Keratinocyte (primary cell): ENCODE measurements at places on chromosomes 2 and 18.

GRCh38 chr18:58697146-58697545 is 25.9 kb downstream of the MALT1 start:
- DNase-seq: no peak

GRCh38 chr2:73083886-73084800 is 12.6 kb upstream of the SFXN5 start:
- no peak for DNase-seq

DNA sequence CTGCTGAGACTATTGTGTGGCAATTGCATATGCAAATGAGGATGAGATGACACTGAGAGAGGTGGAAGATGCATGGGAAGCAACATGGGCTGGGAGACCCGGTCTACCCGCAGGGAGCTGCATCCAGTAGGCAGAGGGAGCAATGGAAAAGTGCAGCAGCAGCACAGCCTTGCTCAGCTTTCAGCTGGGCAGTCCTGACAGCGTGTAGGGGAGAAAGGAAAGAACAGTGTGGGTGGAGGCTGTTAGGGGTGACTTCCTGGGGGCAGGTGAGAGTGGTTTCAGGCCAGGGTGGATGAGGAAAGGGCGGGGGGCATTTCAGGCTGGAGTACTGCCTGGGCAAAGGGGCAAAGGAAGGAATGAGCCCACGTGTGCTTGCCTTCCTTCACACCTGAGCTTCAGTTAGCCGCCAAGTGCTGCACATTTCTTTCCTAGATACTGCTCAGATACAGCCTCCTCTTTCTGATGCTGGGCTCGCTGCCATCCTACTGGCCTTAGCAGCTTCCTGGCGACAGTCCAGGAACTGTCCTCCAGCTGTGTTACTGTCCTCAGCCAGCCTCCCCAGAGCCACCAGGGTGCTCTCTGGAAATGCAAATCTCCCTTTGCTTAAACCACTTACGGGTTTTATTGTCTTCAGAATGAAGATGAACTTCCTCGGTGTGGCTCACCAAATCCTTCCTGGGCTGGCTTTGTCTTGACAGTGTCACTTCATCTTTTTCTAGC is 276.3 kb downstream of the TSN start:
- no peak for DNase-seq

DNA sequence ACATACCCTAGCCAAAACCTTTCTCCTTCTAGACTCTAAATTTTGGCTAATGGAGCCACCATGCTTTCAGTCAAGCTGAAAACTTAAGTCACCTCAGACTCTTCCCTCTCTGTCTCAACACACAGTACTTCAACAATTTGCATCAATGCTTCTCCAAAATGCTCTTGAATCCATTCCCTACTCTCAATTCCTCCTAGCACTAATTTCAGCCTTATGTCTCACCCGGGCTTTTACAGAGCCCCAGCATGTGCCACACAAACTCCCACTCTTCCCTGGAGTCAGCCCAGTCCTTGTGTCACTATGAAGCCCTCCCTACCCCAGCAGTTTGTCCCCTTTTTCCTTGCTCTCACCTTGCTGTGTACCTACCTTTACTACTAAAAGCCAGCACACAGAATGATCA is 38.7 kb downstream of the AAK1 start:
- DNase-seq: no peak

- DNase-seq: no peak
Measured at GRCh38 chr2:113088213-113088992, 20.6 kb downstream of the IL1F10 start.

DNA sequence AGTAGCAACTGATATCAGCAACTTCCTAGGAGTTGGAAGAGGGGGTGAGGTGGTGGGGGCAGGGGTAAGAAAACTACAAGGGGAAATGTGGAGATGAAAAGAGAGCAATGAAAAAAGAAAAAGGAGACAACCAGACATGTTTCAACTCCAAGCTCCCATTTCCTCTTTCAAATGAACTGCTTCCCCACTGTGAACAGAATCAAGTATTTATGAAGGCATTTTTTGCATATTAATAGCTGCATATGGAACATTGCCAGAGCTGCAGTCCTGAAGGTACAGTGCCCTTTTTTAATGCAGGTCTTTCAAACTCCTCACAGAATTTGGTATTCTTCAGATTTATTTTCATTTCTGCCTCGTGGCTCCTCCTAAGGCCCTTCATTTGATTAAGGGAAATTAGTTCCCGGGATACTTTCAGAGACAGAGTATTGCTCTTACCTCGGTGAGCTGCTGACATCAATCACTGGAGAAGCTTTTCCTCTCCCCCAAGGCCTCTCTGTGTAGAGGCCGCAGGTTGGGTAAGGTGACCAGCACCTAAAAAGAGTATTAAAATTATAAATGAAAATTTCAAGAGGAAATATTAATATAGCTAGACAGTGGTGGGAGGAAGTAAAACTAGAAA is 68.4 kb downstream of the KIAA2012 start:
- no peak for DNase-seq
